ENCODE measurements at places on chromosomes 3 and 15.
A peak's percentile ranks its signal among the peaks of the same experiment; 100 is the strongest.

DNA sequence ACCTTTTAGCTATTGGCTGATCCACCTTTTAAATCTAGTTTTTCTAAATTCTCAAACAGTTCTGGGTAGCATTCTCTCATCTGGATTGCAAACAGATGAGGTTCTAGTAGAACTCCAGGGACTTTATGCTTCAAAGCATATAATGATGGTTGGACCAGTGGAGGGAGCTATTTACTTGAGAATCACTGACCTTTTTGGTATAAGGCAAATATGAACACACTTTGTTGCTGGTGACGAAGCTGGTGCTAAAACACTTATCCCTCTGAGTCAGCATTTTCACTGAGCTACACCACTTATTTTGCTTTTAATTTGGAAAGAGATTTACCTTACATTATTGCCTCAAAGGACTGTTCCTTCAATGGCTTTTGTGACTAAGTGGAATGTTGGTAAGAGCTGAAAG is 58.6 kb upstream of the SLITRK3 start:
- no peak for DNase-seq

- no peak for DNase-seq
Measured at GRCh38 chr3:148360051-148360450, 337.7 kb upstream of the AGTR1 start.

DNA sequence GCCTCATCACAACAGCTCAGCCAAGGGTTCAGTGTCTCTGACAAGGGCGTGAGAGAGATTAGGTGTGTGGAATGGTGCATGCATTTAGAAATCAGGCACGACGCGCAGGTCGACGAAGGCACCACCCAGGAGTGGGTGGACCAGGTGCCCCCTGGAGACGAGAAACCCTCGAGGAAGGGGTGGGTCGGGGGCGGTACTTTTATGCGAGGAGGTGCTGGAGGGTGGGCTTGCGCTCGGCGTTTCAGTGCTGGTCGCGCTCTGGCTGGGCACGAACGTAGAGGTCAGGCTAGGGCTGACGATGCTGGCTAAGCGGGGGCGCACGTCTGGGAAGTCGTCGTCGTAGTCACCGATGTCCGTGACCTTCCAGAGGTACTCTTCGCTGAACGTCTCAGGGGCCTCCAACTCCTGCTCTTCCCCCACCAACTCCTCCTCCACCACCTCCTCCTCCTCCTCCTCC is 393 bp downstream of the ERICH6 start:
- no peak for DNase-seq

DNA sequence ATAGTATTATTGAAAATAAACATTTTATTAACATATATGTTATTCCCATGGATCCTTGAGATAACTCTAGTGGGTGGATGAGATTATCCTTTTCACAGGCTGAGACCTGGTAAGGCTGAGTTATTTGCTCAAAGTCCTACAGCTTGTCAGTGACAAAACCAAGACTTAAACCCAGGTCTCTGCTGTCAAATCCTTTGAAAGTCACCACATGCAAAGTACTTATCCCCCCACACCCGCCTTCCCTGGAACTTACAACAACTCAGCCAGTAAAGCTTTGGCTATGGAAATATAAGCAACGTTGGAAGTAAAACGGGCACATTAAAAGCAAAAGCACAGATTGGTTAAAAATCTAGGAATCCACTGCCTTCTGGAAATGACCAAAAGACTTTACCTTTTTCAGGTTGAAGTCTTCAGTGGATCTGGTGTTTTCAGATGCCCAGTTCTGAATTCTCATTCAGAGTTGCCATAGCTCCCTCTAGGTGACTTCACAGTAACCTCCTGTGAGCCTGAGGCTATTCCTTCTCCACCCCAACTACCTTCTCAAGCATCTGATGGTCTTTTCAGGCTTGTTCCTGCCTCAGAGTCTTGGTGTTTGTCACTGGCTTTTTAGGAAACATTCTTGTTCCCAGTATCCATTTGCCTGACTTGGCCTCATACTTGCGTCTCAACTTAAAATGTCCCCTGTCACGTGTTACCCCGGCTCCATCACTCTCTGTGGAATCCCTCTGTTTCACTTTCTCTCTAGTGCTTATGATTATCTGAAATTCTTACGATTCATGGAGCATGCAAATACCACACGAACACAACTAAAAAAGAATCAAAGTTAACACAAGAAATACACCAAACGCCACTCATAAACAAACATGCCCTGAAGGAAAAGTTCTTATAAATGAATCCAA is 131.2 kb downstream of the MAGI1 start:
- DNase-seq, result peak; percentile 44

GRCh38 chr15:98231696-98232440 is 271.4 kb downstream of the ARRDC4 start:
- DNase-seq, result no peak
